Stimulated activated CD8-positive, alpha-beta memory T cell treated with anti-CD3 and anti-CD28 coated beads, Interleukin-15, amount 100 ng/mL, for 24 hours (primary cell): ENCODE measurements at places on chromosomes 7 and 10.

- no peak for DNase-seq
Measured at GRCh38 chr7:38283107-38283506, 9.7 kb upstream of the TARP start.

DNA sequence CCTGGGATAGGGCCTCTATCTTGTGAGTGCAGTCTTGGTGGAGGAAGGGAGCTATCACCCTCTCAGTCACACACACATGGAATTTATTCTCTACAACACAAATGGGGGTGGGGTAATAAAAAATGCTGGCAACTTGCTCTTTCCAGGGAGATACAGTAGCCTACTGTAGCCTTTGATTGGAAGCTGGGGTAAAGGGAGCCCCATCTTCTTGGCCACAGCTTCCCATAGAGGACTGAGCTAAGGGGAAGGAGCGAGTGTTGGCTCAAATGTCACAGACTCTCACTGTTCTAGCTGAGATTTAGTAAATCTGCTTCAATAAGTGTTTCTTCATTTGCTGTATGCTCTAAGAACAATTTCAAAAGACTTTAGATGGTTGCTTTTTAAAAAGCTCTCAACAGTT is 222.2 kb upstream of the CXCL12 start:
- DNase-seq: no peak

GRCh38 chr7:4248295-4248694 is 433.8 kb upstream of the FOXK1 start:
- DNase-seq: no peak

DNA sequence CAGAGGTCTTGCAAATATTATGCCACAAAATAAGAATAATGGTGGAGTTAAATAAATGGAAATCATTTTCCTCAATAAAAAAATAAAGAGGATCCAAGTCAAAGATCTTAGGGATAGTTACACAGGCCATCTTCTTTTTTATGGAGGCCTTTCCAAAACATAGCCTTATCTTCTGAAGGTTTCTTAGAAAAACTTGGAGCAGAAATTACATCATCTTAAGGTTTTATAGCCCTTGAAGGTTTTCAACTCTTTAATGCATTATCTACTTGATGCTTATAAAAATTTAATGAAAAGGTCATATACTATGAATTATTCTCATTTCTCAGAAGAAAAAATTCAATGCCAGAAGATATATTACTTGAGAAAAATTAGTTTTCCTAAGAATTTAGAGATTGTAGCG is 94.2 kb upstream of the LAMB4 start:
- no peak for DNase-seq

- DNase-seq: no peak
Measured at GRCh38 chr10:69815104-69815503, 13.4 kb downstream of the COL13A1 start.
